Non-pigmented ciliary epithelial cell (primary cell): ENCODE measurements at places on chromosomes 5 and 9.

GRCh38 chr5:34790069-34790468, 48.9 kb upstream of the TTC23L start:
- DNase-seq = no peak

GRCh38 chr9:137689745-137690529, 71.1 kb downstream of the EHMT1 start:
- DNase-seq = no peak

DNA sequence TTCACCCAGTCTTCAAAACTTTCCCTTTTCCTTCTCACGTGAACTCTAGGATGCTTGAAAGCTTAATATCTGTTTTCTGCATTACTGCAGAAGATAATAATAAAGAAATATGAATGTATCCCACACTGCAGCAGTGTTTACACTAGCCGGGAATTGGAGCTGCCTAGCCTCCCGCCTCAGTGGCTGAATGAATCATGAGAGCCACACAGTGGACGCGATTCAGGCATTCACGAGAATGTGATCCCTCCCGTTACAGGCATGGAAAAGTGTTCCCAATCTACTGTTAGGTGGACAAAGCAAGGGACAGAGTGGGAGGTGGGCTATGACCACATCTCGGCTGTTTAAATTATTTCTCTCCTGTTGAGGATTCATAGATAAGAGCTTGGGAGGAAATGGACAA, 69.4 kb upstream of the CTSL start:
- DNase-seq = peak; percentile 26

DNA sequence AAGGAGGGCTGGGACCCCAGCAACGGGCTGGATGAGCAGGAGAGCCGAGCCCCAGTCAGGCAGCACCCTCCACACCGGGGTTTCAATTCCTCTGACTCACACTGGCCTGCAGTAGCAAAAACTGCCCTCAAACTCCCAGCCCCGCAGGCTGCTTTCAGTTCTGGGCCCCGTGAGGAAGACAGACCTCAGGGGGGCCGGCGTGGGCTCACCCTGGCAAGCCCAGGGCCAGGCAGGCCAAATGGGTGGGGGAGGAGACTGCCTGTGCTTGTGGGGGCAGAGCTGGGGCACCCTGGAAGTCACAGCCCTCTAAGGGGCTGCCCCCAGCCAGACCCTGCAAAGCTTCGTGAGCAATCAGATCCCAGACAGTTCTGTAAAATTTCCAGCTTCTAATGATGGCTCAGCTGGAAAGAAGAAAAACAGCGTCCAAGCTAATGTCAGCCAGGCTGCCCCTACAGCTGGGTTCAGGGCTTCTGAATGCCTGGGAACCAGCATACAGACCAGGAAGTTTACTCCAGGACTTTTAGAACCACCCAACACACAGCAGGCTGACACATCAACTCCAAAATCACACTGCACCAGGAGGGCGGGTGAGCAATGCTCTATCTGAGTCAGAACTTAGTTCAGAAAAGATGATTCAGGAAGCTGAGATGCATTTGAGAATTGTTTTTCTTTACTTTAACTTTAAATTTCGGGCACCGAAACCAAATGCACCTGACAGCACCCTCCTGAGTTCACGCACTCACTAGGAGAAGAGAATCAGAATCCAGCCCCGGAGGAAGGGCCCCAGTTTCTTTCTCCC, 34.7 kb downstream of the LPCAT1 start:
- peak; percentile 40 for DNase-seq

DNA sequence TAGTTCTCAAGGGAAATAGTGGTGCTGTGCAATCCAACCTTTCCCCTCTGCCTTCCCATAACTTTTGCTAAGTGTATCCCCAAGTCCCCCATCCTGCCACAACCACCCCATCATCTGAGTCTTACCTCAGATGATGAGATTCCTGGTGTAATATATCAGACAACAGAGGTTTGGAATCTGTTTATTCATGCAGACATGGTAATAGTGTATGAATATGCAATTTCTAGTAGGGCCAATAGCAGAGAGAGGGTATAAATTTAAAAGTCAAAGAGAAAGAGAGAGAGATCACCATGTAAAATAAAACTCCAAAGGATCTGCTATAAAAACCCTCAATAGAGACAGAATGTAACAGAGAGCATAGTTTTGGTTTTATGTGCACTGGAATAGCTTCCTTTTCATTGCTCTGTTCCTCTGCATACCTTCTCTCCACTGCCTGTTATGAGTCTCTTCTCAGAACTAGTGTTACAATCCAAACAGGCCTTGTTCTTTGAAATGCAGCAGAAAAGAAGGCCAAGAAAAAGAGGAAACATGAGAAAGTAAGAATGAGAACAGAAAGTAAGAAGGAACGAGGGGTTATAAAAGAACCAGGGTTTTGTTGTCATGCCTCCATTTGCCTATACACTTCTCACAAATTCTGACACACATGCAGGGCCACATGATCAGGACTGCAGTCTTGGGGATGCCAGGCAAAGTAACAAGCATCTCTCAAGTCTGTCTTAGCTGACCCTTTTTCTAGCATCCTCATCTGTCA, 278.0 kb downstream of the CETN3 start:
- DNase-seq = no peak

GRCh38 chr5:93925321-93925720, 183.9 kb upstream of the POU5F2 start:
- no peak for DNase-seq

DNA sequence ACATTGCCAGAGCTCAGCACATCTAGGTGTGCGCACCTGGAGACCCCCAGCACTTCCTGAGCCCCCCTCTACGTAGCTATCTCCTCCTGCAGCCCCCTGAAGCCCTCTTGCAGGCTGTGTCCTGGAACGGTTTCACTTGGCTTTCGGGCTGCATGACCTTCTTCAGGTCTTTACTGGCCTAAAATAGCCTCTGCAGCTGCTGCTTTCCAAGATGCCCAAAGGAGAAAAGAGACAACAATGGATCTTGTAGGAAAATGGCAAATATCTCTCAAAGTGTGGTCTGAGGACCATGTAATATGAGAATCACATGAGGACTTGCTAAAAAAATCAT, 6.6 kb upstream of the ERMP1 start:
- no peak for DNase-seq

DNA sequence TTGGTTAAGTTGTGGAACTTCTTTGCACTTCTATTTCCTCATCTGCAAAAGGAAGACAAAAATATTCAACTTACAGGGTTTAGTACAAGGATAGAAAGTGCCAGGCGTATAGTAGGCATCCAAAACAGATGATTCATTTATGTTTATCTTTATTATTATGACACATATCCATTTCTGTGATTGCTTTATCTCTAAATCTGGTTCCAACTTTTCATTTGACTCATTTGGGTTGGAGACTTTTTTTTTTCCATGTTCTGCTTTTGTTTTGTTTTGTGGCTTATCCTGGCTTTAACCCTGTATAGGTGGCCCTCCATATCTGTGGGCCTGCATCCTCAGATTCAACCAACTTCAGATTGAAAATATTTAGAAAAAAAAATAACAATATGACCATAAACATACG, 186.7 kb upstream of the SLC24A2 start:
- DNase-seq = no peak

DNA sequence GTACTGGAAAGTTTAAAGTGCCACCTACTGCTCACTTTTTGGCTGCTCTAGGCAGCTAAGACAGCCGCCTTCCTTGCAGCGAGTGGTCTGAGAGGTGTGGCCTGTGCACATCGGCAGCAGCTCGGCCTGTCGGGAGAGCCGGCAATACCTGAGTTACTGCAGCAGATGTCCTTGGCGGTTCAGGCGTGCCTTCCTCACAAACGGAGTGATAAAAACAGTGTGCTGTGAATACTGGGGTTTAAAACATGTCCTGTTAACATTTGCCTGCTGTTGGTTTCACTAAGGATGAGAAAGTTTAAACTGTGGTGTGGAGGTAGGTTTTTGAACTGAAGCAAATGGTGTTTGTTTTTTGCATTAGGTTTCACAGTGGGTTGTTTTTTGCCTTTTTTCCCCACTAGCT, 12.9 kb downstream of the TRAF2 start:
- no peak for DNase-seq

- DNase-seq = no peak
Observed at GRCh38 chr9:129864991-129865647, 29.9 kb downstream of the USP20 start.

GRCh38 chr5:180090098-180090768, 18.7 kb upstream of the RNF130 start:
- no peak for DNase-seq

DNA sequence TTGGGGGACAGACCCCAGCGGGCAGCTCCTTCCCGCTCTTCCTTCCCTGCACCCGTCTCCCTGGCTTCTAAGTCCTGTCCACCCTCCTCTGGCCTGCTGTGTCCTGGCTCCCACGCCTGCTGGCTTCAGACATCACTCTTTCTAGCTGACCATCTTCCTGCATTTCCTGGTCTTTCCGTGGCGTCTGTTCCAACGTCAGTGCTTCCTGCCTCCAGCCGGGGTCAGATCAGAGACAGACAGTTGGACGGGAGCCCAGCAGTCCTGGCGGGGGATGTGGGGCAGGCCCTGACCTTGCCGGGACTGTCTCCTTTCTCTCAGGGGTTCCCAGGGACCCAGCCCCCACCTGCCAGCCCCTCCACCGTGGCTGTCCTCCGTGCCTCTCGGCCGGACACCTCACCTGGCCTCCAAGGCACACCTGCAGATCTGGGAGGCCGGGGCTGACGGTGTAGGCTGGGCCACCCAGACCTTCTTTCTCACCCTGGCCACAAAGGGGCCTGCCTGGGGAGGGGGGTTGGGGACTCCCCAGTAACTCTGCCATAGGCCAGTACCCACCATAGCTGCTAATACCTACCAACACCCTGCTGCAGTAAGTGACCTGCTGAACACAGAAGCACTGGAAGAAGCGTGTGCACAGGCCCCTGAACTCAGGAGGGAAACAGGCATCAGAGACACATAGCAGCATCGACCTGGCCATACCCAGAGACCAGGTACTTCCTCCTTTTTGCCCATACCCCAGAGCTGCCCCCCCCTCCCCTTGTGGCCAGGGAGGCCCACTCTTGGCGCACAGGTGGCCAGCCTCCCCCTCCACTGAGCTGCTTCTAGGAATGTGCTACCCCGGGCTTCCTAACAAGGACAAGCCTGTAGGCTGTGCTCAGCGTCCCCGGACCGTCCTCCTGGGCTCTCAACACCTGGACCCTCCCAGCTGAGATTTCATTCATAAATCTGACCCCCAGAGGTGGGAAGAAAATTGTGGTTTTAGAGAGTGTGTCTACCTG, 5.1 kb downstream of the NRARP start:
- DNase-seq = no peak

- no peak for DNase-seq
Observed at GRCh38 chr5:73359395-73359794, 89.2 kb downstream of the FOXD1 start.

GRCh38 chr5:99543841-99544240, 615.0 kb upstream of the CHD1 start:
- peak; percentile 17 for DNase-seq

DNA sequence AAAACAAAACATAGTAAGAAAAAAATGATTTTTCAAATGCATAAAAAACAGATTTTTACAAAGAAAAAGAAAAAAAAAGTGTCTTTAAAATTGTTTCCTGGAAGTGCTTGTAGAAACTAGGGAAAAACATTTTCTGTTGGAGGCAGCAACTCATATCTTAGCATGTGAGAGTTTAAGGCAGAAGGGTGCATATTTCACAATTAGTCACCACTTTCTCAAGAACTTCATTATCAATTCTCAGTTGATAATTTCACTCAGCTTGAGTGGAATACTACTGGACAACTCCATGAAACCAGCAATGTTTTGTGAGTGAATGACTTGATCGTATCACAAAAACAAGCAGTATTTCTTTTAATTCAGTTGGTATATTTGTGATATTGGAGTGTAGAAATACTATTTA, 508.3 kb upstream of the DAB2 start:
- no peak for DNase-seq

DNA sequence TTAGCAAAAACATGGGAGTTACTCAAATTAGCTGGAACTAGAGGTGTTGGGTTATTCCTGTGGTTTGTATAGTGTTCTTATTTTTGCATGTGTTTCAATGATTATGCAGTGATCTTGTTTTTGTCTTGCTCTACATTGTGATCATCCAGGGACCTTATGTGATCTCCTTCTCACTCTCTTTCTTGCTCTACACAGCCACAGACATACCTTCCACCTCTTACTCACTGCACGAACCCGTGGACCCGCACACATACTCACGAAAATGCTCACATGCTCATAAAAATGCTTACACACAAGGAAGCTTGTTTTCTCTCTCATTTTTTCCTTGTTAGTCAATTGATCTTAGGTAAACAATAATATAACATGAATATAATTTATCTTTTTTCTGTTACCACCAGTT, 187.1 kb downstream of the KDM4C start:
- DNase-seq = no peak

GRCh38 chr9:7579351-7579750, 220.2 kb downstream of the DMAC1 start:
- DNase-seq = no peak

DNA sequence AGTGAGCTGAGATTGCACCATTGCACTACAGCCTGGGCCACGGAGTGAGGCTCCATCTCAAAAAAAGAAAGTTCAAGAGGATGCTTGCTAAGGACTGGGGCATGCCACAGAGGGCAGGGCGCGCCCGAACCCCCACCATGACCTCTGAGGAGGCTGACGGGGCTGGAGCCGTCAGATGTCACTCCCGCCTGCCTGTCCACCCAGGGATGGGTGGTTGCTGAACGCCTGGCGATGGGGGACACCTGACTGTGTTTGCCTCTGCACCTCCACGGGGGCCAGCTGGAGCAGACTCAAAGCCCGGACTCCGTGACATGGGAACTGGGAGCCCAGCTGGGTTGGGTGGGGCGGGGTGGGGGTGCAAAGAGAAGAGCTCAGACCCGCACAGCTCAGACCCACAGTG, 31.9 kb downstream of the ADAMTSL2 start:
- DNase-seq = no peak
